ENCODE measurements at places on chromosomes 12 and 14.

GRCh38 chr14:69363055-69363454 is 35.0 kb downstream of the ERH start:
- no peak for DNase-seq

DNA sequence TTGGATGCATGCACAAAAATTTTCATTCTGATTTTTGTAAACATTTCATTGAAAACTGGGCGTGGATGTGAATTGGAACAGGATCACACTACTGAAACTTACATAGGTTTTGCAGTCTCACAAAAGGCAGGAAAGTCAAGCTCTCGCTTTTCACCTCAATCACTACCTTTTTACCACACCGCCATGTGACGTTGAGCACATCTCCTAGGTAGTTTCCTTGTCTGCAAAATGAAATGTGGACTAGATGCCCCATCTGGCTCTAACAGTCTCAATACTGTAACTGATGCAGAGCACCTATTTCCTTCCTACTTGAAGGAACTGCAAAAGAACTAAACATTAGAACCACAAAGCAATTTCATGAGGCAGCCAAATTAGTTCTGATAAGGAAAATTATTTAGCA is 4.4 kb upstream of the YY1 start:
- DNase-seq = no peak

DNA sequence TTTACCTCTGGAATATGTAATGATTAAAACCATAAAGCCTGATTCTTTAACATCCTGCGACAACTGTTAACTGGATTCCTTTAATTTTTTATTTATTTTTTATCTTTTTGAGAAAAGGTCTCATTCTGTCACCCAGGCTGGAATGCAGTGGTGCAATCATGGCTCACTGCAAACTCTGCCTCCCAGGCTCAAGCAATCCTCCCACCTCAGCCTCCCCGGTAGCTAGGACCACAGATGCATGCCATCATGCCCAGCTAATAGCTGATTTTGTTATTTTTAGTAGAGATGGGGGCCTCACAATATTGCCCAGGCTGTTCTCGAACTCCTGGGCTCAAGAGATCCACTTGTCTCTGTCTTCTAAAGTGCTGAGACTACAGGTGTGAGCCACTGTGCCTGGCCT is 3.7 kb downstream of the MYBPC1 start:
- no peak for DNase-seq

DNA sequence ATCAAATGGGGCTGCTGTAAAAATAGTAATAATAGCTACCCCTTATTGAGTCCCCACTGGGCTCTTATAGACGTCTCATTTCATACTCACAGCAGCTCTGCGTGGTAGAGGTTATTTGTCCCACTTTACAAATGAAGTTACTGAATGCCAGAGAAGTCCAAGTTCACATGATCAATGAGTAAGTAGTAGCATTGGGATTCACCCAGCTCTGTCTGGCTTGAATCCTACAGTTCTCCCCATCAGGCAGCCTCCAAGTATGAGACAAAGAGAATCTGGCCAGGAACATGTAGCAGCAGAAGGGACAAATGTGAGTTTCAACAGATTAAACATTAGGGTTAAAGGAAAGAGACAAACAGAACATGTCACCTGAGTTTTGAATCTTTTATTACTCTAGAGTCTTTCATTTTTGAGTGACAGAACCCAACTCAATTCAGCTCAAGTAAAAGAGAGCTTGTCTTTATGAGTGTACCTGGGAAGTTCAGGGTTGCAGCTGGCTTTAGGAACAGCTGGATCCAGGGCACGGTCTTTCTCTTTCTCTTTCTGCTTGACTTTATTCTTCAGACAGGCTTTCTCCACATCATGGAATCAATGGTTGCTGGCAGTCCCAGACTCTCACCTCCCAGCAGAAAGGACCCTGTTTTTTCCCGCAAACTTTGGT is 64.1 kb upstream of the JDP2 start:
- DNase-seq = no peak

DNA sequence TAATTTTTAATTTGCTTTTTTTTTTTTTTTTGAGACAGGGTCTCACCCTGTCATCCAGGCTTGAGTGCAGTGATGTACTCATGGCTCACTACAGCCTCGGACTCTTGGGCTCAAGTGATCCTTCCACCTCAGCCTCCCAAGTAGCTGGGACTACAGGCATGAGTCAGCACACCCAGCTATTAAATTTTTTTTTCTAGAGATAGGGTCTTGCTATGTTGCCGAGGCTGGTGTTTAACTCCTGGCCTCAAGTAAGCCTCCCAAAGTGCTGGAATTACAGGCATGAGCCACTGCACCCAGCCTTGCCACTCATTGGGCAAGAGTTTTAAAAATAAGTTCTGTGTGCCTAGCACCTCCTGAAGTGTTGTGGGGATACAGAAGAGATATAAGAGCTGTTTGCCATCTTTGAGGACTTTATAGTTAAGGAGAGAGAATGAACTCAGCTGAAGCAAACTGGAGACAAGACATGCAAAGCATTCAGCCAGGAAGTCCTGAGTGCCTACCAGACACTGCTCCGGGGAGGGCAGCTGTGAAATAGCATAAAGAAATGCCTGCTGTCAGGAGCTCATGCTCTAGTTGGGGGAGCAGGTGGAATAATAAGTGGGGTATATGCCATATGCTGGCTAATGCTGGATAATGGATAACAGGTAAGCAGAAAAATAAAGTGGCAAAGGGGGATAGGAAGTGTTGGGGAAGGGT is 15.0 kb upstream of the EMP1 start:
- no peak for DNase-seq

GRCh38 chr12:53067074-53067992 is 11.9 kb downstream of the SPRYD3 start:
- no peak for DNase-seq

DNA sequence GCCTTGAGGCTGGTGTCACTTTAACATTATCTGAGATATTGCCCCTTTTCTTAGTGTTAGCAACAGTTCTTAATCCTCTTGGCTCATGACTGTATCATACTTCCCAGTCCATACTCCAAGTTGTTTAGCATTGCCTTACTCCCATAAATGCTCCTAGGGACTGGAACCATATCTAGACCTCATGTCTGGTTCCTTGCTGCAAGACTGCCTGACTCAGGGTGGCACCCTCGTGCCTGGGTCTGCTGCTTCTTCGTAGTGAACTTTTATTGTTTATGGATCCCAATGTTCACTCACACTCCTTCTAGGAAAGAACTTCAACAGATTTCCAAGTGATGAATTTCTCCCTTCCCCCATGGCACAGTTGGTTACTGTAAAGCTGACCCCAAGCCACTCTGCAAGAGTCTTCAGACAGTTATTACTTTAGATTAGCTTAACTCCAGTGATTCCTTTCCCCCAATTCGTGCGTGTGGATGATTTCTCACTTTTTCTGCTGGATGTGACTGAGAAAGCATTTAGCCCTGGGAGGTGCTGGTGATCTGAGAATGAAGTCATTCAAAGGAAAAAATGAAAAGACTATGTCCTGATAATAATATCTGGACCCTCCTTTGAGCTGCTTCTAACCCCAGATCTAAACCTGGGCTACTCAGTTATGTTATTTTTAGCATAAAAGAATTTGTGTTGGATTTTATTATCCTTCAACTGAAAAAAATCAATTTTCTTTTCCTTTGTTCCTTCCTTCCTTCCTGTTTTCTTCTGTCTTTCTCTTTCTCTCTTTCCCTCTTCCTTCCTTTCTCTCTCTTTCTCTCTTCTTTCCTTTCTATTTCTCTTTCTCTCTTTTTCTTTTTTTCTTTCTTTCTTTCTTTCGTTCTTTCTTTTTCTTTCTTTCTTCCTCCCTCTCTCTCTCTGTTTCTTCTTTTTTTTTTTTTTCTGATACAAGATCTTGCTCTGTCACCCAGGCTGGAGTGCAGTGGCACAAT is 47.5 kb upstream of the PPP1R12A start:
- DNase-seq = no peak

DNA sequence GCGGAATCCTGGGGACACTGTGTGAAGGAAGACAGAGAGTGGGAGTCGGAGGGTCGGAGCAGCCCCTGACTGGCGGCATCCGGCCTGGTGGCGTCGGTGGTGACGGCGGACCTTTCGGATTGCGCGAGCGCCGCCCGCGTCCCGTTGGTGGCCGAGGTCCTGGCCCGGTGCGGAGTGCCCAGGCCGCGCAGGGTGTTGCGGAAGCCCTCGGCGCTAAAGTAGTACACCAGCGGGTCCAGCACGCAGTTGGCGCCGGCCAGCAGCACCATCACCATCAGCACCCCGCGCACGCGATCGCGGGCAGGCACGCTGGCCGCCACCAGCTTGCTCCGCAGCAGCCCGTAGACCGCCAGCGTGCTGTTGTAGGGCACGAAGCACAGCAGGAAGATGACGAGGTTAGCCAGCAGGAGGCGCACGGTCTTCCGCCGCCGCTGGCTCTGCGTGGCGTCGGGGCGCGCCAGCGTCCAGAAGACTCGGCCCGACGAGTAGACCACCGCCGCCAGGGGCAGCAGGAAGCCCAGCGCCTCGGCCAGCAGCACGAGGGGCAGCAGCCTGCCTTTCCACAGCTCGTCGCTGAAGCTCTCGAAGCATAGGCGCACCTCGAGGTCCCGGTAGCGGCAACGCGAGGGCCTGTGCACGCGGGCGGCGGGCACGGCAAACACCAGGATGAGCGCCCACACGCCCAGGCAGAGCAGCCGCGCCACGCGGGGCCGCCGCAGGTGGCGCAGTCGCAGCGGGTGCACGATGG is 13.1 kb upstream of the CHD4 start:
- no peak for DNase-seq

DNA sequence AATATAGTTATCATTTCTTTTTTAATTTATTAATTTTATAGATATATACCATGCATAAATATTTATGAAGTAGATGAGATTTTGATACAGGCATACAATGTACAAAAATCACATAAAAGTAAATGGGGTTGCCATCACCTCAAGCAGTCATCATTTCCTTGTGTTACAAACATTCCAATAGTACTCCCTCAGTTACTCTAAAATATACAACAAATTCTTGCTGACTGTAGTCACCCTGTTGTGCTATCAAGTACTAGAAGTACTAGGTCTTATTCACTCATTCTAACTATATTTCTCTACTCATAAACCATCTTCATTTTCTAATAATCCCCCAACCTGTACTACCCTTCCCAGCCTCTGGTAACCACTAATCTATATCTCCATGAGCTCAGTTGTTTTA is 432.6 kb upstream of the SYT1 start:
- DNase-seq = no peak

GRCh38 chr14:33218026-33218425 is 279.3 kb downstream of the NPAS3 start:
- DNase-seq = no peak

DNA sequence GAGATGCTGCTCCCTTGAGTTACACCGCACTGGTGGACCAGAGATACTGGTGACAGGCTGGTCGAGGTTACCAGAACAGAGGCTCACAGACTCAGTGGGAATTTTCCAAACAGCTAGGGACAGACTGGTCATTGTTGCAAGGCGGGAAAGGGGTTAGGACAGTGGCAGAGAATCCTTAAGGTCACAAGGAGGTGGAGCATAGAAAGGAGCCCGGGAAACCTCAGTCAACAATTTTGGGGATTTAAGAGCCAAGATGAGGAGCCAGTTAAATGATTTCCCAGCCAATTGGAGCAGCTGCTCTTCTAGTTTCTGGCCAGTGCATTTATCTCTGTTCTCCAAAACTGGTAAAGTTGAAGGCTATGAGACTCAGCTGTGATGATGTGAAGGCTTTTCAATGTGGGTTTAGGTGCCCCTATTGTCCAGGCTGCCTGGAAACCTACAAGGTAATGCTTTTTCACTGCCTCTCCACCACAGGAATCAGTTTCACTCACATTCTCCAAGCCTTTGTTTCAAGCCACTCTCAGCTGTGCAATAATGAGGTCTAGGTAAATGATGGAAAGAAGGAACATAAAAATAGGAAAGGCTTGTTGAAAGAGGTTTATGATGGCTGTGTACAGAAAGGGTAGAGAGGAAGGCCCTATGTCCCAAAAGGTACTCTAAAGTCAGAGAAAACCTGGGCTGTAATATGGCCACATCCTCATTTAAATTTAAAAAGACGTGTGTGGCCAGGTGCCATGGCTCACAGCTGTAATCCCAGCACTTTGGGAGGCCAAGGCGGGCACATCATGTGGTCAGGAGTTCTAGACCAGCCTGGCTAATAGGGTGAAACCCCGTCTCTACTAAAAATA is 7.0 kb upstream of the TNS2 start:
- DNase-seq = no peak

- no peak for DNase-seq
Measured at GRCh38 chr14:91926131-91926890, 21.2 kb downstream of the FBLN5 start.

DNA sequence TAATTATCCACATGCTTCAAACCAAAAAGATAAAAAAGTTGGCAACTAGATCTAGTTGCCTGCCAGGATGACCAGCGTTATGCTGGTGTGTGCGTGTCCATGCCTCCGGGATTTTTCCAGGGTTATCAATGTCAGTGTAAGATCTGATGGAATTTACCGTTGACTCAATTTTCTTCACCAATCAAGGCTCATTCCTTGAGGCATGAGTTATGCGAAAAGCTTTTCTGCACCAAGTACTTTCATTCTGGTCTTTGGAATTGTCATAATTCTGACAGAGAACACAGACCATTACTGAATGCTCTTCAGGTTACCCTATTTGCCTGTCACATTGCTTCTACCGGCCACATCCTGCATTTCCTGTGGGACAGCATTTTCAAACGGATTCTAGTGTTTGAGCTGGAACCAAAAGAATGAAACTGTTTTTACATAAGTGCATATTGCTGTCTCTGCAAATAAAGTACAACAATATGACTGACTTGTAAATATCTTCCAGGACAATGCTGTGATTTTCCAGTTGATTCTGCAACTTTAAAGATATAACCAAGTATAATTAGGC is 91.8 kb downstream of the DUSP16 start:
- no peak for DNase-seq

DNA sequence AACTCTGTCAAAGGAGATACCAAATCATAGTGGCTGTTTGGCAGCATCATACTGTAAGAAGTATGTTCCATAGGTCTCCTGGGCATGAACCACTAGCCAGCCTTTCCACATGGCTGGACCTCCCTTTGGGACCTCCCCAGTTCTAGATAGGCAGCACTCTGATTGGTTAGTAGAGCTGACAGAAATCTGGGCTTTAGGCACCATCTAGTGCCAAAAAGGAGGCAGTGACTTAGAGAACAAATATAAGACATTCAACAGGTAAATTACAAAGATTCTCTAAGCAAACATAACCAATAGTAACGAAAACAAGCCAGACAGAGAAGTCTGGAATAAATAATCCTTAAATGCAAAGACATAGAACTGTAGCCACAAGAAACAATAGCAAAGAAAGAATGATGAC is 148.0 kb upstream of the PDE3A start:
- DNase-seq = peak; percentile 41

- DNase-seq = no peak
Measured at GRCh38 chr12:57881475-57881874, 34.9 kb upstream of the CTDSP2 start.

GRCh38 chr12:123937707-123938591 is 34.7 kb downstream of the CCDC92 start:
- DNase-seq = no peak

GRCh38 chr12:89424389-89424788 is 72.1 kb upstream of the DUSP6 start:
- DNase-seq = no peak

- DNase-seq = peak; percentile 34
Measured at GRCh38 chr12:2267703-2268470, 215.1 kb downstream of the CACNA1C start.

GRCh38 chr12:94749890-94750289 is 99.5 kb upstream of the TMCC3 start:
- no peak for DNase-seq
